ENCODE measurements at places on chromosomes 4 and X. TPM values are rescaled to one million over a fixed set of nuclear protein-coding genes. Genes with fewer than 3 reads are reported as not detected.

GRCh38 chr4:159497936-159498335, 395.1 kb downstream of the RAPGEF2 start:
- no peak for DNase-seq

The NMU gene
- 0.55 TPM for total RNA-seq

DNA sequence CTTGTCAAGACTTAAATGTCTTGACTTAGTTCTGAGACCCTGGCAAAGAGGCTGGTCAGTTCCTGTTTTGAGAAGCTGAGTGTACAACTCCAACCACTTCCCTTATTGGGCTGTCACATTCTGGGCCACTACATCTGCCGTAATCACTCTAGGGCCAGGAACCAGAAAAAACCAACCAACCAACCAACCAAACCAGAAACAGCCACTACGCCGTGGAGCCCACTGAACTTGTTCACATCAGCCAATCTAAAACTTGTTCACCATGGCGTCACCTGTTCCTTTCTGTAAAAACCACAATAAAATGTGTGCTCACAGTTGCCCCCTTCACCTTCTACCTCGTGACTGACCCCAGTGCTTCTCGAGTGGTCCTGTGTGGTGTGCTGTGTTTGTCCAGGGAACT, 107.3 kb downstream of the JADE1 start:
- DNase-seq = no peak

The LINC00632 gene
- total RNA-seq = 1.4 TPM

- DNase-seq = no peak
These were observed 161.8 kb upstream of the MAP3K15 start for GRCh38 chrX:19677121-19677520.

DNA sequence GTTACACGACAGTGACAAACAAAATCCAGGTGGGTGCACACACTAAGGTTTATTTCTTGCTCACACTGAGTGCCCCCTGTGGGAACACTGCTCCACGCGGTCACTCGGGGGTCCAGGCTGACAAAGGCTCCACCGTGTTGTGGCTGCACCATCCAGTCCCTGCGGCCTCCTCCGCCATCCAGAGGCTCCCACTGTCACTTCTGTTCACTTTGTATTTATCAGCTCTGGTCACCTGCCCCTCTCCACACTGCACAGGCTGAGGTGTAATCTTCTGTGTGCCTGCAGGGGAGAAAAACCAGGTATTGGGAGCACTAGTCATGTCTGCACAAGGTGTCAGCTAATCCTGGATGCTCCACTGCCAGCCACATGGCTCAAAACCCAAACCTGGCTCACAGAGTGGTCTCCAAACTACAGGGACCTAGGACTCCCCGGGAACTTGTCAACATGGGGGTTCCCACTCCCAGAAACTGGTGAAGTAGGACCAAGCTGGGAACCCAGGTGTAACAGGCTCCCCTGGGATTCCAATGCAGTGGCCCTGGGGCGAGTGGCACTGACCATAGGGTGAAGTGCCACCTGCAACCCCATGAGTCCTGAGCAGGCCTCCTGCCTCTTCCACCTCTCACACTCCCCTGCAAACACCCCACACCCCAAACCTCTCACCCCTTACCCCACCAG, 25.5 kb downstream of the HMX1 start:
- no peak for DNase-seq

DNA sequence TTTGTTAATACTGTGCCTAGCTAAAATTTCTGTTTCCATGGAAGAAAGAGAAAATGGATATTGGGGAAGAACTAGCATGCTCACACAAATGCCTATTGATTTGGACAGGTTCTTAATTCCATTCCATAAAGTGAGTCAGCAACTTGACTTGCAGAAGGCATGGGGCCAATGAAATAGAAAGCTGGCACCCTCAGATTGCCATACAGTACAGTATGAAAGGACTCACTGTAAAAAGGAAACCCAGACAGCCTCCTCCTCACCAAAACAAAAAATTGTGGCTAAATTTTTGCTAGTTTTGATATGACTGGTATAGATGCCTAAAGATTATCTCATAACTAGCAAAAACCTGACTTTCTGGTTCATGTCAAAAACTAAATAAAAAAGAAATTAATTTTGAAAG, 11.2 kb upstream of the TAB3 start:
- no peak for DNase-seq

GRCh38 chr4:85676850-85677590, 202.1 kb downstream of the ARHGAP24 start:
- no peak for DNase-seq

- DNase-seq = no peak
These were observed 4.0 kb upstream of the TAPT1 start for GRCh38 chr4:16230308-16230707.

GRCh38 chr4:48777739-48778138, 2.3 kb downstream of the FRYL start:
- no peak for DNase-seq

GRCh38 chrX:19743386-19743785, 144.0 kb downstream of the SH3KBP1 start:
- no peak for DNase-seq

DNA sequence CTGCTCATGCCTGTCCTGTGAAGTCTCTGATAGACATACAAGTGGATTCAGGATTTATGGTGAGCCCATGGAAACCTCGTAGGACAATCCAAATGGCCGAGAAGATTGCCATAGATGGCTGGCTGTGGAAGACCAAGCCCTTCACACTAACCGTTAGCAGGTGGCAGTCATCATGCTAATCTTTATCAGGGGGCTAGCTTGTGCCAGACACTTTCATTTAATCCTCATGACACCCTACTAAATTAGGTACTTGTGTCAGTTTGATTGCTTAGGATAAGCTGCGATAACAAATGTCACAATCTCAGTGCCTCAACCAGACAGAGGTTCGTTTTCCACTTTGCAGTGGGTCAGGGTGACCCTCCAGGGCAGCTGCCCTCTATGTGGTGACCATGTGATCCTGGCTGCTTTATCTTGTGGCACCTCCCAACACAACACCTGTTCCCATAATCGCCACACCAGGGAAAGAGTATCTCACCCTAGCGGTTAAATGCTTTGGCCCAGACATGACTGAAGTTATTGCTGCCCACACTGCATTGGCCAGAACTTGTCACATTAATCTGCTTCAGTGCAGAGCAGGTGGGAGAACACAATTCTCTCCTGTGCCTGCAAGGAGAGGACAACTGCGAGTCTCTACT, 60.8 kb downstream of the REPS2 start:
- DNase-seq = no peak

DNA sequence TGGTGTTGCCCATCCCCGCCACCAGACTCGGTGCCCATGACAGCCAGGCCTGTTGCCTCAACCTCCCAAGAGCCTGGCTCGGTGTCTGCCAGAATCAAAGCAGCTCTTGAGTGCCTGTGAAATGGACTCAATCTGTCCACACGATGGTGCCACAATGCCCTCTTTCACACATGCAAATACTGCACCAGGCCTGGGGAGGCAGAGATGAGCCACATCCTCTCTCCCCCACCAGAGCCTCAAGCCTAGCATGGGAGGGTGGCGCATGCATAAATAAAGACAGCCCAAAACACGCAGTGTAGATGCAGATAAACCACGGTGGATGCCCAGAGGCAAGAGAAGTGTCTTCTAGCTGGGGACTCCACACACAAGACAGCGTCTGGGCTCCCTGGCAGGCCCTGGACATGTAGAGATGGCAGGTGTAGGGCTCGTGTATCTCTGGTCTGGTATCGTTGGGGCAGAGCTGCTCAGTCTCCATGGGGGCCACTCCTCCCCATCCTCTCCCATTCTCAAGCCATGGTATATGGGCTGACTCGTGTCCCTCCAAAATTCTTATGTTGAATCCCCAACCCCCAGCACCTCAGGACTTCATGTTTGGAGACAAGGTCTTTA, 65.6 kb downstream of the JAKMIP1 start:
- DNase-seq = no peak

- no peak for DNase-seq
These were observed 30.8 kb downstream of the SPINK2 start for GRCh38 chr4:56790691-56791091.

GRCh38 chr4:17786567-17786966, 5.1 kb upstream of the FAM184B start:
- peak; percentile 44 for DNase-seq

The TNMD gene
- not detected for total RNA-seq

DNA sequence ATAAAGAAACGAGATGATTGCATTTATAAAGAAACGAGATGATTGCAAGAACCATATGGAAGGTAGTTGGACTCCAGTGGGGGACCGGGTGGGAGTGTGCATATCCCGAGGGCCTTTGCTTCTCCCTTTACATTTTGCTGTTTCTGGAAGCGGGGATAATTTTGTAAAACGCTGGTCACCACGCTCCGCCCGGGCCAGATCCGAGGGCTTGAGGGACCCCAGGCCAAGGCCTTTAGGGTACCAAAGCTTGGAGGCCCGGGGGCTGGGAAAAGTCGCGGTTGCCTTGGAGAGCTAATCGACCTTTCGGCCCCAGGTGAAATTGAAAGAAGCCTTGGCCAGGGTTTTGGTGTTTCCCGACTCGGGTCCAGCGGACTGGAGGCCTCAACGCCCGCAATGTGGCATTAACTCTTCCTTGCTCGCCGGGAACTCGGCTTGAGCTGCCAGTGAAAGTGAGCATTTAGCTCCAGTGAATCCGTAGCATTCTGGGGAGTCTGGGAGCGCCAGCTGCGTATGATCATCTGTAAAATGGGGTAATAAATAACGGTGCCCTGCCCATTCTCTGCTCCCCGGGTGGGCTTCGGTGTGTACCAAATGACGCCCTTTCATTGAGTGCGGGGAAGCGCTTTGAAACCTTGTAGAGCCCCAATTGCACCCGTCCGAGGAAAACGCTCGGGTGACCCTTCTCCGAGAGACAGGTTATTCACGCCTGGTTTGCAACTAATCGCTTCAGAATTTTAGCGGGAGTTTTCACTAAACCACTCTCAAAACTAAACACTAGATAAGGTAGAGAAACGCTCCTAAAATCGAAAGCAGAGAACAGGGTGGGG, 4.5 kb downstream of the NKX3-2 start:
- no peak for DNase-seq

- DNase-seq = no peak
These were observed 696.4 kb downstream of the DMD start for GRCh38 chrX:32514986-32515385.

All from kidney epithelial cell (primary cell).